ENCODE measurements at places on chromosomes 5 and 9.

DNA sequence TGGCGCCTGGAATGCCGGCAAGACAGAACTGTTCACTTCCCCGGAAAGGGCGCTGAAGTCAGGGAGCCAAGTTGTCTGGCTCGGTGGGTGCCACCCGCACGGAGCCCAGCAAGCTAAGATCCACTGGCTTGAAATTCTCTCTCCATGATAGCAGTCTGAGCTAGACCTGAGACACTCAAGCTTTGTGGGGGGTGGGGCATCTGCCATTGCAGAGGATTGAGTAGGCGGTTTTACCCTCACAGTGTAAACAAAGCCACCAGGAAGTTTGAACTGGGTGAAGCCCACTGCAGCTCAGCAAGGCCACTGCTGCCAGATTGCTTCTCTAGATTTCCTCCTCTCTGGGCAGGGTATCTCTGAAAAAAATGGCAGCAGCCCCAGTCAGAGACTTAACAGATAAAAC, 277.4 kb downstream of the SLCO4C1 start:
- no peak for DNase-seq

- DNase-seq, result no peak
Observed at GRCh38 chr5:81631621-81632020, 119.3 kb downstream of the SSBP2 start.

DNA sequence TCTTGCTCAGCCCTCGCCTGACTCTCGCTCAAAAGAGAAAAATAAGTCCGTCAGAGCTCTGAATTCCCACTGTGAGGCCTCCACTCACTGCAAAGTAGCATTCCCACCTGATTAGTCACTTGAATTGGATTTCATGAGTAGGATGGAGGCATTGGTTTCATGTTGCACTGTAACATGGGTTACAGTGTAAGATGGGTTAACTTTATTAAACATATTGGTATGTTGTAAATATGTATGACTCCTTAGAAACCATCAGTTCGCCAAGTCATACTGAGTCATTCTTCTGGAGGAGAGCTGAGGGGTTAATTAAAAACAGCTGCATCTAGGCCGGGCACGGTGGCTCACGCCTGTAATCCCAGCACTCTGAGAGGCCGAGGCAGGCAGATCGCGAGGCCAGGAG, 93.8 kb upstream of the BNC2 start:
- no peak for DNase-seq

- no peak for DNase-seq
Observed at GRCh38 chr9:73806876-73807275, 655.2 kb downstream of the ANXA1 start.

DNA sequence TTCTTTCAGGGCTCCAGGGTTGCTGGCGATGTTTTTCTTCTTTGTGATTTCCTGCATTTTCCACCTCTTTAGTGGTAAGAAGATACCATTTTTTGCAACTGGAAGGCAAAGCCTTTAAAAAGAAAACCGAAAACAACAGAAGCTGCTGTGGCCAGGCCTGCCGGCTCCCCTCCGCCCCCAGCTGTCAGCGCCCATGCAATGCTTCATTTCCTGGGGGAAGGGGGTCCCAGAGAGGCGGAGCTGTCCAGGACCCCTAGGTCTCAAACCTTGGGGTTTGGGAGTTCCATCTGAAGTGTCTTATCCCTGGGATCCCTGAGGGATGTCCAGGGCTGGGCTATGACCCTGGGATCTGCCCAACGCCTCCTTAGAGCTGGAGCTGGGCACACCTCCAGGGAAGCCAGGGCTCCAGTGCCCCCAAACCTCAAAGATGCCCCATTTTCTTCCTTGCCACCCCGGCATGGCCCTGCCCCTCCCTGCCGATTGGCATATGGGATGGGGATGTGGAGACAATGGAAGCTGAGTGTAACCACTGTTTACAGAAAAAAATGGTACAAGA, 257.2 kb upstream of the MVB12B start:
- no peak for DNase-seq

DNA sequence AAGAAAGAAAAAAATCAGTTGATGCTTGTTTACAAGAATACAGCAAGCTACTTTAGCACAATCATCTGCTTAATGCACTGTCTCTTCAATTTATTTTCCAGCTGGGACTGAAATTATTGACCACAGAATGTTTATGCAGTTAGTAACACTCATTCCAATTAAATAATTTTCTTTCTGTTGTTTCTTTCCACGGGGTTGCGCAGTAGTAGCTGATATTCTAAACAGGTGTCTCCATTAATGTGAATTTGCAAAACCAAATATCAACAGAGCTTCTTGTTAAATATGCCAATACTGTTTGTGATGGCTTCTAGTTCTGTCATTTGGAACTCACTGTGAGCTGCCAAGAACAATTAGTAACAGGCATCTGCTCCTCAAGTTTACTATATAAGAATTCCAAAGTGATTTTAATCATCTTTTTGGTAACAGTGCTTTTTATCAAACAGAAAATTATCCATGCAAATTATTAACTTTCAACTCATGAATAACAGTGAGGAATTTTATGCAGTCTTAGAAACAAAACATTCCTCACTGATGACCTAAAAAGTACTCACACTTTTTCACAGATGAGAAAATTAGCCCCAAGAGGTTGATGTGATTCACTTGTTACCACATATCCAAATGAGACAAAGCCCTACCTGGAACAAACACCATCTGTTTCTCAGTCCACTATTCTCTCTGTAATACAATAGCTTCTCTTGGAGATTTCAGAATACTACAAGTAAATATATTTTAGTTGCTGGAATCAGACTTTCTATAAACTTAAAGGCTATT, 567.6 kb upstream of the RGMB start:
- no peak for DNase-seq

- no peak for DNase-seq
Observed at GRCh38 chr9:74855072-74855471, 32.6 kb downstream of the TRPM6 start.

- DNase-seq, result no peak
Observed at GRCh38 chr5:114362197-114362976, 517 bp downstream of the KCNN2 start.

DNA sequence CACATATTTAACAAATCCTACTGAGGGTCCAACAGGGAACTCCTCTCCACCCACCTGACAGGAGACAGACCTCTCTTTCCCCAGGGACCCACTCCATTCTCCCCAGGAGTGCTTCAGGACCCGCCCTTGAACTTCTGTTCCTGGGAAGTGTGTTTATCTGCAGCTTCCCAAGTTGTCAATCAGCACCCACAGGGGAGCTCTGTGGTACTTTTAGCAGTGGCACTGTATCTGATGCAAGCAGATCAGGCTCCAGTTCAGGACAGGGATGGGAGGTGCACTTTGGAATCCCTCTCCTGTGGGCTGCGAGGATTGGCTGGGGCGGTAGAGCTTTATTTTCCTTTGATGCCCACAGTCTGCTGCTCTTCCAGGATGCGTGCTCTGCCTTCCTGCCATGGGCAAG, 8.7 kb downstream of the GALNT10 start:
- DNase-seq, result no peak

DNA sequence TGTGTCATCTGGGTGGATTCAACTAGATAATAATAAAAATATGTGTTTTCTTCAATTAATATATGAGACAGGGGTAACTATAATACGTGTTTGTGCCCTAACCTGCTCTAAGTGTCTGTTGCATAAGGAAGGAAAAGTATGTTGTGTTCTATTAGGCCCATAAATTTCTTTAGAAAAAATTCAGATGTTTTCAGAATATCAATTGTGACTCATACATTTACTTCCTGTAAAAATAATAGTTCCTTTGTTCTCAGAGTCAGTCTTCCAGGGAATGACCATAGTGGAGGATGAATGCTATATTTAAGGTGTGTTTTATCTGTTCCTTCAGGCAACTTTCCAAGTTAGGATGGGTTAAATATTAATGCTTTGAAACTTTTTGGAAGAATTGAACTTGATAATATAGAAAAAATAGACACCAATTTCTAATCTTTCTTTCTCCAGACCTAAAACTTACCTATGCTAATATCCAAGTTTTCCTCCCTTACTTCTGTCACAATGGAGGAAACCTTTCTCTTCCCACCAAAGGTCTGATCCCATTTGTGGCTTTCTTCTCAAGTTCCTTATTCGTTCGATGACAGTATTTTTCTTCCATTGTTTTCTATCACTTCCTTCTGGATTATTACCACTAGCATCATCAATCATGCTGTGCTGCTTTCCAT, 49.9 kb downstream of the ISL1 start:
- DNase-seq, result no peak

GRCh38 chr5:102867992-102868662, 113.0 kb downstream of the PAM start:
- no peak for DNase-seq

DNA sequence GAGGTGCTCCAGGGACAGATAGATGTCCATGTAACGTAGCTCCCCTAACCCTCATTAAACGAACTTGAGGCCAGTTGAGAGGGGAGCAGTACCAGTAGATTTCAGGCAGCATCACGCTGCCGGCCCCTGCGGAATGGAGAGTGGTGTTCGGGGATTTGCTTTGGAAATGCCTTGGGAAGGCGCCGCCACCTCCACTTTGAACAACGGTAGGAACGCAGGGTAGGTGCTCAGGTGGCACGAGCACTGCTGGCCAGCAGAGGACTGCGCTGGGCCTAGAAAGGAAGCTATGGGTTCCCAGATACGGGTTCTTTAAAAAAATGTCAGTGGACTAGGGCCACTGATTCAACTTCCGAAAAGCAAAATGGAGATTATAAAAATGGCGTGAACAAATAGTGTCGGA, 271.8 kb downstream of the FANCC start:
- DNase-seq, result no peak

DNA sequence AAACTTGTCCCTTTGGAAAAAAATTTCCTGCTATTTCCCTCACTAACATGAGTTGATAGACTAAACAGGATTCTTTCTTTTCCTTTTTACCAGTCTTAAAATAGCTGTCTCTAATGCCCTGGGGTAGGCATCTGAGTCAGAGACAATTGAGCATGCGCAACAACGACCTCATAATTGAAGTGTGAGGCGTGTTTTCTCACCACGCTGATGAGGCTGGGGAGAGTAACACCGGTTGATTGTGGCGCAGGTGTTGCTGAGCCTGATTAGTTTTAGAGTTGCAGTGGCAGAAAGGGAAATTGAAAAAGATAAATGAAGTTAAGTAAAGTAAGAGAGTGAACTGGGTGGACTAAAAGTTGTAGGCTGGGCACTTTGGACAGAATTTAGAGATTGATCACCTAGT, 213.7 kb downstream of the TLR4 start:
- no peak for DNase-seq

GRCh38 chr9:105258225-105258737, 13.8 kb downstream of the SLC44A1 start:
- DNase-seq, result no peak

DNA sequence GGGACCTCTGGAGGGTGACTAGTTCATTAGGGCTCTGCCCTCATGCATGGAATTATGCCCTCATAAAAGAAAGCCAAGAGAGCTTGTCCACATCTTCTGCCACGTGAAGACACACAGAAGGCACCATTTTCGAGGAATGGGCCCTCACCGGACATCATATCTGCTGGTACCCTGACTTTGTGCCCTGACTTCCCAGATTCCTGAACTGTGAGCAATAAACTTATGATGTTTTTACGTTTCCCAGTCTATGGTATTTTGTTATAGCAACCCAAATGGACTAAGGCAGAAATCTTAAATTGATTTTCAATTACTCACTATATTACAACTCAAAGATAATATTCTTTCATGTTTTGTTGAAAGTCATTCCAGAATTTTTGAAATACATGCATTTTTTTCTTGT, 163.8 kb upstream of the PAPPA start:
- DNase-seq, result no peak

DNA sequence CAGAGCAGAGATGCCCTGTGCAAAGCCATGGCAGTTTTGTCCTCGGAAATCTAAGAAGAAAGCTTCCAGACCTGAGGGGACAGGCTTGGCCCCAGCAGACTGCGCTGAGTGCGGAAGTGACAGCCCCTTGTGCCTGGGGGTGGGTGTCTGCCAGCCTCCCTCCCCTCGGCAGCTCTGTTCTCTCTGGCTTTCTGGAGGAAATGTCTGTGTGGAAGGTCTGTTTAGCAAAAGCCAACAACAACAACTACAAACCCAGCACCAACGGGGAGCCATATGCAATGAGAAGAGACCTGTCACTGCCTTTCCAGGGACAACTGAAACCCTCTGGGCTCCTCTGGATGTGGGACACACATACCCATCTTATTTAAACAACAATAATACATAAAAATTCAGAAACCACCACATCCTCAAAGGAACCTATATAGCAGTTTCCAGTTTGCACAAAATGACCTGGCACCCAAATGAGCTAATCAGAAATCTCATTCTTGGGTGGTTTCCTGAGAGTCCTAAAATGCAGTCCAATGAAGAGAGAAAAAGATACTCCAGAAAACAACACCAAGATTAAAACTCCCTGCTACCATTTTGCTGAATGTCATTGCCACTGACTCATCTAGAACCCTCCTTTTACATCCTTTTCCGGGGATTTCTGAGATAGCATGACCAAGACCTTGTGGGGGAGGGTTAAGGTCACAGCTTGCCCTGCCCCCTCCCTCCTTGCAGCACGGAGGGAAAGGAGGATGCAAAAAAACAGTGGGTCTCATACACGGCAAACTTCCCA, 97.7 kb downstream of the AK8 start:
- no peak for DNase-seq

GRCh38 chr5:19795218-19795617, 192.8 kb downstream of the CDH18 start:
- no peak for DNase-seq

Data from activated CD8-positive, alpha-beta memory T cell treated with anti-CD3 and anti-CD28 coated beads, Interleukin-2, amount 50 U/mL, for 4 hours (primary cell).